AG04450 (cell line): ENCODE measurements at places on chromosomes 12 and 14.

DNA sequence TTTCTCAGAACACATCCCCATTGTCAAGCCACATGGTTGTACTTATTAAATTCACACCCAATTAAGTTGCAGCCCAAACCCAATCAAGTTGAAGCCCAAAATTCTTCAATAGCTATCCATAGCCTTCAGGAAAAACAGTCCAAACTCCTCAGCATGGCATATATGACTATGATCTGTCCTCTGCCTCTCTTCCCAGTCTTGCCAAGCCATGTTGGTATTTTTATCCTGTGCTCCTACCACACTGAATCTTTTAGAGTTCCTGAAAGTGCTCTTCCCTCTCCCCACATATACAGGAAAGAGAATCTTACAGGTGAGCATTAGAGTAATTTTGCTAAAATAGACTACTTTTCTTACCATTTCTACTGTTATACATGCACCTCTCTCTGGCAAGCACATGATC lies 834.9 kb downstream of the RPS29 start:
- DNase-seq = no peak

- no peak for DNase-seq
Measured at GRCh38 chr12:68245180-68246021, 8.0 kb downstream of the IL22 start.

- no peak for DNase-seq
Measured at GRCh38 chr12:75936515-75937440, 94.8 kb downstream of the PHLDA1 start.

GRCh38 chr12:98126637-98127335 lies 388.6 kb upstream of the TMPO start:
- DNase-seq = no peak

DNA sequence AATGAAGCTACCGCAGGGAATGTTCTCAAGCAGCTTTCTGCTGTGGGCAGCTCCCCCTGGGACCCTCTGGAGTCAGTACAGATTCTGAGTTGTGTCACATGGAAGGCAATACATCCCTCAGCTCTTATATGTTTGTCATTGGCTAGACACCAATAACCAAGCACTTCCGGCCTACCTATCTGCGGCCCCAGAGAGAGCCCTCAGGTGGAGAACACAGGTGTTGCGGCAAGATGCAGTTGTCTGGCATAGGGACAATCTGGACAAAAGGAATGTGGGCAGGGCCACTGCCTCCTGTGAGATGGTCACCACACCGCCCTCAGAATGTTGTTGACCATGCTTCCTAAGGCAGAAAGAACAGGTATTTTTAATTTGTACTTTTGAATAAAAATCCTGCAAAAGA lies 118.7 kb downstream of the BRMS1L start:
- DNase-seq = no peak

DNA sequence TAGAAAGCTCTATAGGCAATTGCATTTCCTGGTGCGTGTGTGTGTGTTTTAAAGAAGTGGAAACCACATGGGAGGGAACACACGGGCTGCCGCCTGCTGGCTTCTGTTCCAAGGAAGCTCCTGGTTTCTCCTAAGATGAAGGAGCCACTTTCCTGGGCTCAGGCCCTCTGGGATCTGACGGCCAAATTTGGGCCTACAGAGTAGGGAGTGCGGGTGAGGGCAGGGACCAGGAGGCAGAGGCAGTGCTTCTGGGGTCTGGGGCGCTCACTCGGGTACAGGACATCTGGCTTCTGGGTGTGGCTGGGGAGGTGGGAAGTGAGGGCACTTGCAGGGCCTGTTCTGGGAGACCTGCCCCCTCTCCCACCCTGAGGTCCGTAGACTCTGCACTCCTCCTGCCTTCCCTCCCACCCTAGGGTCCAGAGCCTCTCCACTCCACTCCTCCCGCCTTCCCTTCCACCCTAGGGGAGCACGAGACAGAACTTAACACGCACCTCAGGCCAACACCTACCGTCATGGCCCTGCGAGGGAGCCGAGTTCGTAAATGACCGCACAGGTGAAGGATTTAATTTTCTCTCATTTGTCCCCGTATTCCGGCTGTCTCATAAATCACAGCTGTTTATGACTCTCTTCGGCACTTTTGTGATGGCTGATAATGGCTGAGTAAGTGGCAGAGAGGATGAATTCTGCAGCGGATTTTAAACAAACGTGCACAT lies 127.7 kb downstream of the KIF26A start:
- no peak for DNase-seq

GRCh38 chr12:110109037-110109836 lies 14.9 kb upstream of the IFT81 start:
- peak; percentile 97 for DNase-seq

- no peak for DNase-seq
Measured at GRCh38 chr14:35368139-35368460, 36.4 kb downstream of the NFKBIA start.

GRCh38 chr14:64217834-64218233 lies 76.3 kb downstream of the ESR2 start:
- no peak for DNase-seq

DNA sequence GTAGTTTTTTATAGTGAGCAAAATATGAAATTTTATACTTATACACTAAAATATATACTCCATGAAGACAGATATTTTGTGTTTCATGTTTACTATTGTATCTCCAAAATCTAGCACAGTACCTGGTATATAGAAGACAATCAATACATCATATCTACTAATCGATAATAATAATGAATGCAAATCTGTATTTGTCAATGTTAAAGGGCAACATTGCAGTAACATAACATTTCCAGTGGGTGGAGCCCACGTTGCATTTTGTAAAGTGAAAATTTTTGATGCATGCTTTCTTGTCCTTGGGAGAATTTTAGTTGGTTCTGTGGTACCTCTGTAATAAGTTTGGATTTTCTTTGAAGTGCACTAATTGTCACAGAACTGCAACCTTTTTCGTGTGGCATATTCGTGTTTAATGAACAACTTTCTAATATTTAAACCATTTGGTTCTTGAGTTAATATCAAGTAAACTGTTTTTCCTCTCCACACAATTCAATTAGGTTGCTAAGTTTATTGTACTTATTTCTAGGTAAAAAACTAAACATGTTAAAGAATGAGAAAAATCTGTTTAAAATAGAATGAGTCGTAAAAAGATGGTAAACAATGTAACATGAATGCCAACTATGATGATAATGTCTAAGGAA lies 47.4 kb downstream of the AVPR1A start:
- DNase-seq = no peak

DNA sequence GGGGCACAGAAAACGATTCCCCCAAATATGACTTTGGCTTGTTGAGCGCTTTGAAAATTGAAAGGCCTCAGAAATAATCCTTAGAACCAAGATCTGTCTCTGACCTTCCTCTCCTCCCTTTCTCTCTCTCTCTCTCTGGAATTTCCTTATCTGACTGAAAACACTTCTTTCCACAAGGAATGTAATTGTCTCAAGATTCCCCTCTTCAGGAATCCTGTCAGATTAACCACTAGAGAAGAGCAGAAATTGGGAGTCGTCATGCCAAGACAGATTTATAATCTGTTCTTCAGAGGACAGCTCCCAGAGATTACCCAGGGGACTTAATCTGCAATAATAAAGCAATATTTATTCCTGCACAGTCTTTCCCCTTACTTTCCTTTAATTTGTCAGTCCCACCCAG lies 317.6 kb downstream of the ACSS3 start:
- DNase-seq = no peak

- DNase-seq = no peak
Measured at GRCh38 chr14:24848102-24848790, 201.7 kb downstream of the STXBP6 start.

DNA sequence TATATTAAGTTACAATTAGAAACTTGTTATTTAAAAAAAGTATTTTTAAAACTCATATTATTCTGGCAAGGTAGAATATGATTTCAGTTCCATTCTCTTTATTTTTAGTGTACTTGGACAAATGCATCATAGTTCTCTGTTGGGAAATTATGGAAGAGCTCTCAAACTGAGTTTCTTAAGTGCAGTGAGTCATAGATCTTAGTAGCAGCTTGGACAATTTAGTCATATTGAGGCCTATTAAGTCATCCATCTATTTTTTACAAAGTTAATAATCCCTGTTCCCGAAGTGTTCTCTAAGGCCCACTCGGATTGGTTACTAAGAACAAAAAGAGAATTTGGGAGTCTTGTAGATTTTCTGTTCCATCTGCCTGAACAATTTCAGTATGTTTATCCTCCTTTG lies 113.9 kb downstream of the ANO4 start:
- DNase-seq = peak; percentile 15

DNA sequence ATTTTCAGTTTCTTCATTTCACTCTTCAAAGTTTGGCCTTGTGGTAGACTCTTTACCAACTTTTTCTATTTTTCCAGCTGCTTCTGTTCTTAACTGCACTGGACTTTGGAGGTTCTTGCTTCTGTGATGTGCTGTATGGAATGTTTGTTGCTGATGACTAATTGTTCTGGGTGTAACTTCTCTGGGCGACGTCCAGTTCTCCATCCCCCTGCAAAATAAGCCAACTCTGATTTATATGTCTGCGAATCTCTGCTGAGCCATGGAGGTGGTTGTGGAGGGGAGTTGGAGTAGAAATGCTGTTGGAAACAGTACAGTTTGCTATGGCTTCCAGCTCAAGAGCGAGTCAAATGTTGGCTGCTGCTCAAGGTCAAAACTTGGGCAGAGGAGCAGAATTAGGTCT lies 113.9 kb upstream of the DYRK2 start:
- DNase-seq = peak; percentile 16

DNA sequence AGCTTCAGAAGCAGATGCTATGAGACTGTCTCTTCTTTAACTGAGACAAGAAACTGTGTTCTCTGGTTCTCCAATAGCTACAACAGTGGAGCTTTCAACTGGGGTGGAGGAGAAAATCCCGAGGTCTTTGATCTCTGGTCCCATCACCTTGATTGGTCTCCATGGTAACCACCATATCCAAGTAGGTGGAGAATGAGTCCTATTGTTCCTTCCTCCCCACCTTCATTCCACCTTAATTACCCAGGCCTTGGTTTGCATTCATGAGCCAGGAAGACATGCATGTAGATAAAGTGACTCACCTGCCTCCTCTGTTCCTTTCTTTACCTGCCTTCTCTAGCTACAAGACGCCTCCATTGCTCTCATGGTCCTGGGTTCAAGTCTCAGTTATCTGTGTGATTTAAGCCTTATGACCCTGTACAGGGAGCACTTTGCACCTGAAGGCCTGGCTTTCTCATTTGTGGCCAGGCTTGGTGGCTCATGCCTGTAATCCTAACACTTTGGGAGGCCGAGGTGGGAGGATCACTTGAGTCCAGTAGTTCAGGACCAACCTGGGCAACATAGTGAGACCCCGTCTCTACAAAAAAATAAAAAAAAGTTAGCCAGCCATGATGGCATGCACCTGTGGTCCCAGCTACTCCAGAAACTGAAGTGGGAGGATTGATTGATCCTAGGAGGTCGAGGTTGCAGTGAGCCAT lies 157.7 kb upstream of the TBX3 start:
- no peak for DNase-seq

GRCh38 chr12:3087758-3088650 lies 10.8 kb downstream of the TSPAN9 start:
- DNase-seq = no peak

- no peak for DNase-seq
Measured at GRCh38 chr14:33592297-33592696, 358.6 kb downstream of the EGLN3 start.

GRCh38 chr14:92644171-92644969 lies 104.1 kb downstream of the LGMN start:
- no peak for DNase-seq

DNA sequence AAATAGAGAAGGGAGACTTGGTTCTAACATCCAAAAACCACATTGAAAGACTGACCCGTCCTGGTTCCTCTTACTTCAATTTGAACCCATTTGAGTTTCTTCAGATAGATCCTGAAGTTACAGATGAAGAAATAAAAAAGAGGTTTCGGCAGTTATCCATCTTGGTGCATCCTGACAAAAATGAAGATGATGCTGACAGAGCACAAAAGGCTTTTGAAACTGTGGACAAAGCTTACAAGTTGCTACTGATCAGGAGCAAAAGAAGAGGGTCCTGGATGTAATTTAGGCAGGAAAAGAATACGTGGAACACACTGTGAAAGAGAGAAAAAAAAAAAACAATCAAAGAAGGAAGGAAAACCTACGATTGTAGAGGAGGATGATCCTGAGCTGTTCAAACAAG lies 25.4 kb upstream of the NFKBIA start:
- no peak for DNase-seq

DNA sequence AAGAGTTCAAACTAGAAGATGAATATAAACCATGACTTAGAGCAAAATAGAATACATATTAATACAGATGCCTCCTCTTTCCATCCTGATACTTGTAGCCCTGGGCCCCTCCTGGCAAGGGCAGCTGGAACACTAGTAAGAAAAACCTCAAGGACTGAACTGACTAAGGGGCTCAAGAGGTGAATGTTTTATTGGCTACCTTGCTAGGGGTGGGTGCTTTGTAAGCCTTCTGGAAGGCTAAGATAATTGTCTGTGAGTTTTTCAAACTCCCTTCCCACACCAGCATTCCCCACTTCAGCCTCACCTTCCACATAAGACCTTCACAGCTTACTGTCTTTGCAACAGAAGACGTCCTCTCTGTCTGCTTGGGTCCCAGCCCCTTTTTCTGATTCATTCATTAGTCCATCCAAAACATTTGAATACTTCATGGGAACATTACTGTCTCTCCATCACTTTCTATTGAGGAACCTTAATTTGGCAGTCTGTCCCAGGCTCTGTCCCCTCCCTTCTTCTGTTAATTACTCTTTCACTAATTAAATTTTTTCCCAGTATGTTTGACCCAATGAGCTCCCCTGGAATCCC lies 1.1 kb upstream of the MARCHF9 start:
- DNase-seq = no peak

GRCh38 chr14:93019367-93019843 lies 96.3 kb downstream of the ITPK1 start:
- no peak for DNase-seq

DNA sequence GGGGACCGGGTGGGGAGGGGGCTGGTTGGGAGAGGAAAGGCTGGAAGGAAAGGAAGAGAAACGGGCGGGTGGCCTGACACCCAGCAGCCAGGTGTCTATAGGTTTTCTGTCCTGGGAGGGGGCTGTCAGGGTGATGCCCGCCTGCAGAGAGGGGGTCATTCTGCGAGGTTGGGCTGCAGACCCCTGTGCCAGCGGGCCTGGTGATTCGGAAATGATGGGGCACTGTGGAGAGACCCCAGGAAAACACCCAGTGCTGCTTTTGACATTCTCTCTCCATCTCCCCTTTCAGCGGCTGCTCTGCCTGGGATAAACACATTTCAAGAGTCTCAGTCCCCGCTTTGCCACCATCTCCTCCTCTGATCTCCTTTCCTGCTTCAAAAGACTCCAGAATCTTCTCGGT lies 168.5 kb upstream of the RTL1 start:
- DNase-seq = no peak

- no peak for DNase-seq
Measured at GRCh38 chr14:100618318-100618693, 31.1 kb upstream of the BEGAIN start.

DNA sequence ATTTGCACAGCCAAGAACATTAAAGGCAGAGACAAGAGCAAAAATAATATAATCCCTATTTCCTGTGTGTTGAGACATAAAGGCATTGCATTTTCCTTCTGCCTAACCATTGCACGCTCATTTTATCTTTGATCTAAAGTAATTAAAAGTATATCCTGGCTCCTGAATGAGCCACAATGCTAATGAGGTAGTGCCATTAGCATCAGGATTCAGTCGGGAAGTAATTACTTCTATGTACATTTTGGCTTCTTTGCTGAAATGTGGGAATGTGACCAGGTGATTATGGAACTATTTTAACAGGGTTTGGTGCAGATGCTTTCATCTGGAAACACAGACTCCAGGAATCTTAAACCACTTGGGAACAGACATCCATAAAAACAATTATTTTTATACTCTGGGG lies 77.4 kb downstream of the TMTC1 start:
- DNase-seq = no peak

GRCh38 chr12:76201758-76202157 lies 117.3 kb upstream of the NAP1L1 start:
- DNase-seq = no peak

GRCh38 chr12:66111605-66112004 lies 18.9 kb downstream of the LLPH start:
- DNase-seq = no peak
